ENCODE measurements at places on chromosomes 2 and 18.

- no peak for DNase-seq
Observed at GRCh38 chr2:164386231-164386630, 235.1 kb downstream of the GRB14 start.

- no peak for DNase-seq
Observed at GRCh38 chr2:120236316-120236715, 13.1 kb upstream of the TMEM185B start.

- no peak for DNase-seq
Observed at GRCh38 chr18:49668574-49669275, 106.9 kb downstream of the LIPG start.

DNA sequence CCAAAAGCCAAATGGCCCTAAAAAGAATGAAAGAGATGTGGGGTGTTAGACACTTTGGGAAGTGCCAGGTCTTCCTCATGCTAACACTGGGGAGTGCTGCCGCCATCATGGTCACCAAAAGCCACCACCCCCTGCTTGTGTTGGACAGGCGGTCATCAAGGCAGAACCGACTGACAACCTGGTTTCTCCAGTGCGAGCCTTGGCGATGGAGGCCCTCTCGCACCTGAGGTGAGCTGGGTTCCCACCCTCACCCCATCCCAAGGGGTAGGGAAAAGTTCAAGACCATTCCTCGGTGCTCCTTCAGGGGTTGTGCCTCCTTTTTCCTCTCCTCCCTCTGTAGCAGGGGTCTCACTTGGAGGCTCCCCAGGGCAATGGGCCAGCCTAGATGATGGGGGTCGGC, 33.6 kb downstream of the MROH2A start:
- peak; percentile 40 for DNase-seq

GRCh38 chr18:27712066-27712465, 464.9 kb downstream of the CDH2 start:
- no peak for DNase-seq

- DNase-seq = no peak
Observed at GRCh38 chr2:188677142-188677541, 297.0 kb upstream of the COL3A1 start.

DNA sequence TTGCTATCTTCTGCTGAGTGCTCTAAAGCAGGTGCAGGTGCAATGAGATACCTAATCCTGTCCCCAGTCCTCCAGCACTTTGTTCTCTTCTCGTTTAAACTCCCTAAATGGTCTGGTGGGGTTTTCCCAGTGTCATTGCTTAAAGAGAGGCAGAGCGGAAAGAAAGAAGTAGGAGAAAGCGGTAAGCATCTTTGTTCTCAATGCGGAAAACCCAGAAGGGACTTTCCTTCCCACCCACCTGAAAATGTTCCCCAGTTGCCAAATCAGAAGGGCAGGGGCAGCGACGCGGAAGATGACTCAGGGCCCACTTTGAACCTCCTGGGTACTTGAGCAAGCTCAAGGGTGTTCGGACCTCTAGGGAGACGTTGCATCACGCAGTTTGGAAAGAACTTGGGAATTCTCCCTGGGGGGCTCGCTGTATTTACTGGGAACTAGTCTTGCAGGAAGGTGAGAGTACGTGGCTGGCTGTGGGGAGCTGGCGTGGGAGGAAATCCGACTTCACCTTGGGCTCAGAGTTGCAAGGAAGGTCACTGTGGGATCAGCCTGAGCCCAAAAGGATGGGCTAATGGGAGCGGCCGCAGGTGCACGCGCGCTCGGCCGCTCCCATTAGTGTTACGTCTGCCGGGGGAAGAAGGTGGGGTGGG, 589 bp upstream of the SGPP2 start:
- no peak for DNase-seq

DNA sequence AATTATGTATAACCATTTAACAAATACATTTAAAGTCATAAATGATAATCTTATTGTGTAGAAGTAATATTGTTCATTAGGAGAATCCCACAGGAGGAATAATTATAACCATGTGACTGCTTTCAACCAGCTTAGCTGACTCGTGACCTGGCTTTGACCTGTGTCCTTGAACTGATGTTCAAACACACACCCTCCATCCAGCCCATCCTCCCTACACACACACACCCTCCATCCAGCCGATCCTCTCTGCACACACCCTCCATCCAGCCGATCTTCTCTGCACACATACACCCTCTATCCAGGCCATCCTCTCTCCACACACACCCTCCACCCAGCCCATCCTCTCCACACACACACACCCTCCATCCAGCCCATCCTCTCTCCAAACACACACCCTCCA, 83.5 kb downstream of the EIPR1 start:
- DNase-seq = no peak

- no peak for DNase-seq
Observed at GRCh38 chr2:99101697-99102096, 39.8 kb upstream of the C2orf15 start.

DNA sequence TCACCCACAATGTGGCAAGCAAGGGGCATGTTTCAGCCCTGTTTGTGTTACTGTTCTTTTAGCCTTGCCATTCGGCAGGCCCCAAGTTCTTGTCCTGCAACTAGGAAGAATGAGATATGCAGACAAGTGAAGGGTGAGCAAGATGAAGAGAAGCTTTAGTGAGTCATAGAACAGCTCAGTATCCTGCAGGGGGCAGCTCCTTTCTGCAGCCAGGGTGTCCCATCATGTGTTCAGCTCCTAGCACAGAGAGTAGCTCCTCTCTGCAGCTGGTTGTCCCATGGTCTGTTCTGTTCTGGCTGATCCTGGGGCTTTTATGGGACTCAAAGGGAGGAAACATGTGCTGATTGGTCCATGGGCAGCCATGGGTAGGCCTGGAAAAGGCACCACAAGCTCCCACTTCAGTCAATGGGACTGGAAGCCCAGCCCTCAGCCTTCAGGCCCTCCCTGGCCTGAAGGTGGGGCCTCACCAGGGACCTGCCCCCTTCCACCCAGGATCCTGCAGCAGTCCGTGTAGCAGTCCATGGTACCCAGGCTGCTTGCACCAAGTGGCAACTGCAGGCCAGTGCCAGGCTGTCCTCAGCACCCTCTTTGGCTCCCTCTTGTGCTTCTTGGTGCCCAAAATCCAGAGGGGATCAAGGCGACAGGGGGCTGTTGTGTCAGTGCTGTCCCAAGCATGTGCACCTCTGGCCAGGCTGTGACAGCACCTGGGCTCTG, 326.4 kb downstream of the NR4A2 start:
- DNase-seq = no peak

GRCh38 chr2:26938399-26939118, 31.9 kb upstream of the MAPRE3 start:
- no peak for DNase-seq

DNA sequence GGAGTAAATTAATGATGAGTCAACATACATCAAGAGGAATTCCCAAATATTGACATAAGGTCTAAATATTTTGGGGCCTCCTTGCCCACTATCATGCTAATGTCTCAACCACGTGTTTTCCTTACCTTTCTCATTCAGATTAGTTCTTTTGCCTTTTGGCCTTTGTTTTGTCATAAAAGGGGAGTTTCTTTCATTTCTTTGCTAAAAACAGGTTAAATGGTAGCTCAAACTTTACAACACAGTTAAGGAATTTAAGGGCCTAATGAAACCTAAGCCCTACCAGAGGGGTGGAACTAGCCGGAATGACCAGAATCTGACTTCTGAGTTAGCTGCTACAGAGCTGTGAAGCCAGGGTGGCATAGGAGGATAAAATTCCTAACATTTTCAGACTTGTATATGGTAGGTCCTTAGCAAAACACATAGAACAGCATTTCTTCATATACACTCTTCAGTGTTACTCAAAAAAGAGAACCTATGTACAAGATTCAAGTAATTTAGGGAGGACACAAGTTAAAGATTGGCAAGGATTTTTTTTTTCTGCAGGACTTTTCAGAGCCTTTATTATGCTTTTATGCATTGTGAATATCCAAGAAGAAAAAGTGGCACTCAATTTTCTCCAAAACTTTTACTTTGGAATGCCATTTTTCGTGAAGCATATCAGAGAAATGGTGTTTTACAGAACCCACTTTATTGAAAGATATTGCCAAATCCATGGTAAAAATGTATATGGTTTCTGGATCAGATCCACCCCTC, 633.1 kb downstream of the ARHGAP15 start:
- DNase-seq = no peak

- no peak for DNase-seq
Observed at GRCh38 chr2:100344433-100344832, 22.1 kb upstream of the LONRF2 start.

GRCh38 chr2:70832386-70832785, 3.2 kb downstream of the CD207 start:
- no peak for DNase-seq

- DNase-seq = no peak
Observed at GRCh38 chr18:61420218-61420885, 87.1 kb downstream of the CDH20 start.

GRCh38 chr2:86199834-86200177, 549 bp downstream of the MRPL35 start:
- no peak for DNase-seq

DNA sequence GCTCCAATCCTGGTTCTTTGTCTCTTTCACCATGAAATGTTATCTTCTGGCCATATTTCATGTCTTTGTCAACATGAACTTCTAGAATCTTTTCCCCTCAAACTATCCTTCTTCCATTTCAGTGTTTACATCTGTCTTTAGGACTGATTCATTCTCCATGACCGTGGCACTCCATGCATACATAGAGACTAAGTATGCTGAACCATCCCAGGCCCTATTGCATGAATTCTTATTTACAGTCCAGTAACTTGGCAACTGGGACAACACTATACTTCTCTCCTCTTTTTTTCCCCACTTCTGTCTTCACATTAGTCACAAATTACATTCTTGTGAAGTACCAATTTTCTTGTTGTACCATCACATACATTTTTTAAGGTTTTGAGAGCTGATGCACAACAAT, 109.8 kb upstream of the GALNT13 start:
- DNase-seq = no peak

- no peak for DNase-seq
Observed at GRCh38 chr2:88829607-88830463, 138.4 kb downstream of the RPIA start.

DNA sequence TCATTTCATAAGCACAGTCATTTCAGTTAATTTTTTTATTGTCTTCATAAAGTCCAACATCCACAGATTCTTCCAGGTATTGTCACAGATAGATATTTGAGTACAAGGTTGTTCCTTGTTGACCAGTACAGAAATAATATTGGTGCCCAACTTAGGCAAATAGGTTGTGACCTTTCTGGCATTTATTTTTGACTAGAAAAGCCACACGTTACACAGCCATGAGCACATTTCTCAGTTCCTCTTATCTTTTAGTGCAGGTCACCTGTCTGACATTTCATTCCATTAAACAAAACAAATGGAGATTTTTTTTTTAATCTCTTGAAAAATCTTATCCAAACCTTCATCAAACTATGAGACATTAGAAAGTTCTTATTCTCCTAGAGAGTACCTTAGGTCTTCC, 428.8 kb downstream of the ZNF521 start:
- no peak for DNase-seq

- DNase-seq = no peak
Observed at GRCh38 chr2:176662753-176663152, 393.5 kb downstream of the MTX2 start.

- DNase-seq = no peak
Observed at GRCh38 chr2:102110171-102110570, 32.4 kb upstream of the IL1R1 start.

DNA sequence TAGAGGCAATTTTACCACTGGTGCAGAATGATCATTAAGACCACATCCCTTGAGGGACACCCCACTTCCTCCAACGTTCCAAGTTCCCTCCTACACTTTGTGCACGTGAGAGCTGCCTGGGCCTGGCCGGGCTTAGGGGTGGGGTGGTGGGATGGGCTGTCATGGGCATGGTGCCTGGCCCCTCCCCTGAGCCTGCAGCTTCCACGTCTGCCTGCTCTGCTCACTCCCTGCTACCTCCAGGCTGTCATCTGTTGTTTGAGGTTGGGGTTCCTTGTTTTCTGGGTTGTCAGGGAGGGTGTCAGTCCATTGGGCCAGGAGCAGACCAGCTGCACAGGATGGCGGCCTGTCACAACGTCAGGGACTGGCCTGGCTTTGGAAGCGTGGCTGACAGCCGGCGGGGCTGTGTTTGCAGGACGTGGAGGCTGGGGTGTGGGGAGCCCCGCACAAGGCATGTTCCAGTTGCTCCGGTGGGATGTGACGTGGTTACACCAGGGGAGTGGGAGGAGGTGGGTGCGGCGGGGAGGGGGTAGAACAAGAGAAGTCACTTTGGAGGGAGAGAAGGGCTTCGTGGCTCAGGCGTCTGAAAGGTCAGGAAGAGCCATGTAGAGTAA, 72.3 kb downstream of the RTP5 start:
- peak; percentile 55 for DNase-seq

DNA sequence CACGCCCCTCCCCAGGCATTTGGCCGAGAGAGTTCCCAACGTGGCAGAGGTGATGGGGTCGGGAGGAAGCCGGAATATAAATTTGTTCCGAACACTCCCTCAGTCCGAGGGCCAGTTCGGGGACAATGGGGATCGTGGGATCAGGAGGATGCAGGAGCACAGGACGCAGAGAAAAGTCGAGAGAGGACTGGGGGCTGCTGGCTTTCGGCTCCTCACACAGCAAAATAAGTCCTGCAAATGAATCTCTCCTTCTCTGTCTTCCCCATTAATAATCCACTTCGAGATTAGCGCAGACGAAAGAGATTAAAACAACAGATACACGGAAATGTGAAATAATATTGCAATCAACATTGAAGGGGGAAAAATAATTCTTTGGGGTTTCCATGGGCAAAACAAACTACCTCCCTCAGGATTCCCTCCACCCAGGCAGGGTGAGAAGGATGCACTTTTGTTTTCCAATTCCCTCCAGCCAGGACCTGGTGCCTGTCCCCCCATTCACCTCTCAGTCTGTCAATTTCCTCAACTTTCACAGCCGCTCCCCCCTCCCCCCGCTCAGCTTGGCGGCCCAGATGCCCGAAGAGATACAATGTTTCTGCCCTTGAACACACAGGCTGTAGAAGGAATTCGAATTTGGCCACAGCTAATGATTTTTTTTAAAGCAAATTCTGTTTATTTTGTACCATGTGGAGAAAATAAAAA, 3.1 kb upstream of the ZEB2 start:
- no peak for DNase-seq

GRCh38 chr2:170341684-170342623, 164.0 kb downstream of the MYO3B start:
- DNase-seq = no peak

- no peak for DNase-seq
Observed at GRCh38 chr2:40844353-40845277, 392.7 kb upstream of the SLC8A1 start.

DNA sequence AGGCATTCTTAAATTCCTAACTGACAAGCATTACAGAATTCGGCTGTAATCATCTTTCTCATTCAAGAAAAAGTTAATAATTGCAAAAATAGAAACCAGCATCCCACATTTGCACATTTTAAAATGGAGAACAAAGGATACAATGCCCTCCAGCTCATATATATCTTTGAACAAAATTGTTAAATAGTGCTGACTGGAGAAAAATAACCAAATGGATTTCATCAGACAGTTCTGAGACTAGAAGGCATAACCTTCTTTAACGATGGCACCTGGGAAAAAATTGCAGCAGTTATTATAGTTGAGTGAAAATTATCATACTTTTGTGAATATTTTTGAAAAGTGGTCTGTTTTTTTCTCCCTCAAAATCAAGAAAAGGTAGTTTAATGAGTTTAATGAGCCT, 138.9 kb upstream of the CDH19 start:
- no peak for DNase-seq
